ENCODE measurements at places on chromosomes 16 and 17. TPM values are rescaled to one million over a fixed set of nuclear protein-coding genes. Genes with fewer than 3 reads are reported as not detected.

DNA sequence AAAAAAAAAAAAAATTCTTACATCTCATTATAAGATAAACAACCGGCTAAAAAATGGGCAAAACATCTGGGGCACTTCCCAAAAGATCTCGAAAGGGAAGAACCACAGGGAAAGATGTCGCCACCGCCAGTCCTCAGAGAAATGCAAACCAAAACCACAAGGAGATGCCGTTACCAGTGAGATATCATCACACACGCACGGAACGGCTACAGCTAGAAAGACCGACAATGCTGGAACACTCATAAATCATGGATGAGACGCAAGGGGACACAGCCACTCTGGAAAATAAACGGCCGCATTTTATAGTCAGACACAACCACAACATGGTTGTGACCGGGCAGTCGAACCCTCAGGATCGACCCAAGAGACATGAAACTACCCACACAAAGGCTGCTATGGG lies 24.5 kb downstream of the WDR45B start:
- no peak overlapping the region for H3K27ac ChIP-seq
- DNase-seq: no peak
- no peaks in the 10 kb centered on the region for H3K4me1 ChIP-seq
- peaks cover 39% of the 10 kb centered on the region for H3K36me3 ChIP-seq

- peaks cover 12% of the 10 kb centered on the region for H3K36me3 ChIP-seq
- peak overlapping the region; percentile 11 for H3K27ac ChIP-seq
- no peak for DNase-seq
- H3K27me3 ChIP-seq: no peaks in the 10 kb centered on the region
Measured at GRCh38 chr16:22424161-22424937, 49.9 kb upstream of the CDR2 start.

- H3K27ac ChIP-seq: no peak overlapping the region
- H3K4me1 ChIP-seq: no peaks in the 10 kb centered on the region
Measured at GRCh38 chr17:49051269-49051668, 54.1 kb downstream of the IGF2BP1 start.

DNA sequence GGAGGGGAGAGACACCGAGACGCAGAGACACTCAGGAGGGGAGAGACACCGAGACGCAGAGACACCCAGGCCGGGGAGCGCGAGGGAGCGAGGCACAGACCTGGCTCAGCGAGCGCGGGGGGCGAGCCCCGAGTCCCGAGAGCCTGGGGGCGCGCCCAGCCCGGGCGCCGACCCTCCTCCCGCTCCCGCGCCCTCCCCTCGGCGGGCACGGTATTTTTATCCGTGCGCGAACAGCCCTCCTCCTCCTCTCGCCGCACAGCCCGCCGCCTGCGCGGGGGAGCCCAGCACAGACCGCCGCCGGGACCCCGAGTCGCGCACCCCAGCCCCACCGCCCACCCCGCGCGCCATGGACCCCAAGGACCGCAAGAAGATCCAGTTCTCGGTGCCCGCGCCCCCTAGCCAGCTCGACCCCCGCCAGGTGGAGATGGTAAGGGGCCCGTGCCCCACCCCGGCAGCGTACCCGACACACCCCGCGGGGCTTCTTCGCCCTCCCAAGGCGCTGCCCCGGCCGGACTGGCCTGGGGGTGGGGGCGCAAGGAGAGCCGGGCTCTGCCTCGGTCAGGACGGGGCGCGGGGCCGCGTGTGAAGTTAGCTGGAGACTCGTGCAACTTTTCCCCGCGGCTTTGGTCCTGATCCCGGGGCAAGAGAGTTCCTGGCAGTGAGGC lies 427 bp downstream of the PPP1R1B start:
- H3K4me3 ChIP-seq: peak overlapping the region; percentile 16
- H3K4me1 ChIP-seq: no peaks in the 10 kb centered on the region
- peaks cover 2% of the 10 kb centered on the region for H3K27me3 ChIP-seq
- no peaks in the 10 kb centered on the region for H3K36me3 ChIP-seq

GRCh38 chr17:82974136-82974952 lies 105.1 kb upstream of the METRNL start:
- no peaks in the 10 kb centered on the region for H3K27me3 ChIP-seq
- DNase-seq: no peak
- no peak overlapping the region for H3K4me3 ChIP-seq
- H3K36me3 ChIP-seq: no peaks in the 10 kb centered on the region
- H3K27ac ChIP-seq: no peak overlapping the region

GRCh38 chr17:13351046-13351445 lies 250.7 kb downstream of the HS3ST3A1 start:
- no peak for DNase-seq
- H3K27me3 ChIP-seq: no peaks in the 10 kb centered on the region
- H3K36me3 ChIP-seq: no peaks in the 10 kb centered on the region
- H3K27ac ChIP-seq: no peak overlapping the region

- H3K4me1 ChIP-seq: no peaks in the 10 kb centered on the region
- H3K27ac ChIP-seq: no peak overlapping the region
- no peaks in the 10 kb centered on the region for H3K27me3 ChIP-seq
- no peaks in the 10 kb centered on the region for H3K36me3 ChIP-seq
- peak; percentile 45 for DNase-seq
Measured at GRCh38 chr16:74226338-74226954, 70.2 kb upstream of the PSMD7 start.

- no peaks in the 10 kb centered on the region for H3K4me1 ChIP-seq
- H3K27ac ChIP-seq: no peak overlapping the region
- no peaks in the 10 kb centered on the region for H3K27me3 ChIP-seq
- no peak for DNase-seq
Measured at GRCh38 chr16:65260746-65261145, 138.9 kb upstream of the CDH11 start.

RNF166 gene
- 16.3 TPM for polyA plus RNA-seq

CDH3 gene
- 9.8 TPM for polyA plus RNA-seq
